Tongue (tissue), 3 donors: ENCODE measurements at places on chromosomes 1 and 21. TPM values are rescaled to one million over a fixed set of nuclear protein-coding genes. Genes with fewer than 3 reads are reported as not detected.

DNA sequence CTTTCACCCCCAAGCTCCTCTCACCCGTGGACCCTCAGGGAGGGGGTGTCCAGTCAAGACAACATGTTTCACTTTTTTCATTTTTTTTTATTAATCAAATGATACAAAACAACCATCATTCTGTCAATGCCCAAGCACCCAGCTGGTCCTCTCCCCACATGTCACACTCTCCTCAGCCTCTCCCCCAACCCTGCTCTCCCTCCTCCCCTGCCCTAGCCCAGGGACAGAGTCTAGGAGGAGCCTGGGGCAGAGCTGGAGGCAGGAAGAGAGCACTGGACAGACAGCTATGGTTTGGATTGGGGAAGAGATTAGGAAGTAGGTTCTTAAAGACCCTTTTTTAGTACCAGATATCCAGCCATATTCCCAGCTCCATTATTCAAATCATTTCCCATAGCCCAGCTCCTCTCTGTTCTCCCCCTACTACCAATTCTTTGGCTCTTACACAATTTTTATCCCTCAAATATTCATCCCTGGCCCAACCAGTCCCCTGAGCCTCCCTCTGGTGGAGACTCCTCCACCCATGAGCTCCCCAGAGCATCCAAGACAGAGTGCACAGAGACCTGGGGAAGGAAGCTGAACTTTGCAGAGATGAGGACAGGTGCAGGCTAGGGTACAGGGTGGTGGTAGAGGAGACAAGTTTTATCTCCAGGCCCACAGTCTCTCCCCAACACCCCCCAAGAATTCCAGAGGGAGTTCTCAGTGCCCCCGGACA lies 1.4 kb upstream of the S100A16 start:
- DNase-seq: no peak

DNA sequence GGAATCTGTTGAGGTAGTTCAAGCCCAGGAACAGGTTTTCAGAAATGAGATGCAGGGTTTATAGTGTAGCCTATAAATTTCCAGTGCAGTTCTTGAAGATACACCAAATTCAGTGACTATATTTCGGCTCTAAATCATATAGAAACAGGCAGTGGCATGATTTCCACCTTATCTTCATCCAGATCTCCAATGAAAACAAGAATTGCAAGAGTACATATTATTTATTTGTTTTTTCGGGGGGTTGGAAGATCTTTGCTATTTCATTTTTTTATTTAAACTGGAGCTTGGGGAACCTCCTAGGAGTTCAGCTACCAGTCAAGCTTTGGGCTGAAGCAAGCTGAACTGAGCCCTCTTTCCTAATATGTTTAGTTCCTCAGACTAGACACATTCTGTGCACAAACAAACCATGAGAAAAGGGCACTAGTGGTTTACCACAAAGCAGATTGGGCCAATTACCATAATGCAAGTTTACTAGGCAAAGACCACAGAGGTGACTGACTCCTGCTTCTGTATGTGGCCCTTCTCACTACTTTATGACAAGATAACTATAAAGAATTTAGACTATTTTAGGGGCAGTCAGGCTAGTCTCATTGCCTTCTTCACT lies 68.5 kb downstream of the RGS2 start:
- DNase-seq: no peak

DNA sequence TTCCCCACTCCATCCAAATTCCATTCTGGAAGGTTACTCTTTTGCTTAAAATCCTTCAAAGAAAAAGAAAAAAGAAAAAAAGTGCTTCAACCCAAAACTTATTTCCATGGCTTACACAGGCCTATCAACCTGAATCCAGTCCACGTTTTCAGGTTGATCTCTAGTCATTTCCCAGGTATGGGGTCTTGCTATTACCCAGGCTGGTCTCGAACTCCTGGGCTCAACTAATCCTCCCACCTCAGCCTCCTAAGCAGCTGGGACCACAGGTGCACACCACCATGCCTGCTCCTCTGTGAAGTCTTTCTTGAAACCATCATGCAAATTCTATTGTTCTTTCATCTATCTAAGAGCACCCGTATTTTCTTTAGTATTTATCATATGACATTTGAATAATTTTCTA lies 7.6 kb downstream of the RNF19B start:
- no peak for DNase-seq

DNA sequence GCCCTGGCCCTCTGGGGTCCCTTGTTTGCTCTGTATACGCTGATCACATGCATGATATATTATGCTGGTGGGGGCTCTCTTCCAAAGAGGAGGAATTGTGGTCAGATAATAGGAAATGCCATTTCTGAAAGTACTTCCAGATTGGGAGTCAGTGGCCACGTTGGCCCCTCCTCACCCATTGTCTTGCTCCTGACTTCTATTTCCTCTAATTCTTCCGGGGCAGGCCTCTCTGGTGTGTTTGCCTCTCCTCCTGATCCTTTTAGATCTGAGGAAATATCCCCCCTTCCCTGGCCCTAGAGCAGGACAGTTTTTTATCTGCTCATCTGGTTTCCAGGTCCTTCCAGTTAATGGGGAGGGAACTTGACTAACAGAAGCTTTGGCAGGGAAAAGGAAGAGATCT lies 2.9 kb downstream of the VANGL2 start:
- DNase-seq: no peak

Gene DYNLT5
- total RNA-seq: 5.3 TPM

DNA sequence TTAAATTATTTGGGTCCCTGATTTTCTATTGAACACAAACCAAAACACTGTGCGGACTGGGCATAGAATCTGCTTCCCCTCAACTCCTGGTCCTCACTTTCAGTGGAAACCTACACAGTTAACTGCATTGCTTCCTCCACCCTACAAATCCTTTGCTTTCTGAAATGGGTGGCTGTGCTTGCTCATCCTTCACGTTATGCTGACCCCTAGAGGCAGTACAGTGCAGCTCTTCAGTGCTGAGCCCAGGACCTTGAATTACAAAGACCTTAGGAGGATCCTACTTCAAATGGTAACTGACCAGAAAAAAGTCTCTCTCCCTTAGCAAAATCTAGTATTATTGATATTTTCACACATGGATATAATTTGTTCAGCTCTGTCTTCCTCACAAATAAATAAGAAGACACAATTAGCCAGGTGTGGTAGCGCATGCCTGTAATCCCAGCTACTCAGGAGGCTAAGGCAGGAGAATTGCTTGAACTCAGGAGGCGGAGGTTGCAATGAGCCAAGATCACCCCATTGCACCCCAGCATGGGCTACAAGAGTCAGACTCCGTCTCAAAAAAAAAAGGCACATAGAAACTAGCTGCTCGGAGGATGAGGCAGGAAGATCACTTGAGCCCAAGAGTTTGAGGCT lies 63.4 kb upstream of the L1TD1 start:
- DNase-seq: peak; percentile 78
